K562 (cell line): ENCODE measurements at places on chromosomes 12 and 14. TPM values are rescaled to one million over a fixed set of nuclear protein-coding genes. Genes with fewer than 3 reads are reported as not detected.

The CLEC4D gene
- polyA plus RNA-seq, result not detected in 2 replicates

- no peak for DNase-seq
- peaks cover 5% of the 10 kb centered on the region; the same call in 2 of the 3 replicates for H3K36me3 ChIP-seq
- no peak overlapping the region for H3K27ac ChIP-seq
- no peak overlapping the region for H3K4me3 ChIP-seq
- H3K4me1 ChIP-seq, result peaks cover 8% of the 10 kb centered on the region; the same call in 2 of the 3 replicates
Measured at GRCh38 chr12:98733667-98734350, 88.7 kb downstream of the APAF1 start.

The PAPLN gene
- polyA plus RNA-seq, result 3.5 and 5.5 TPM in 2 replicates

DNA sequence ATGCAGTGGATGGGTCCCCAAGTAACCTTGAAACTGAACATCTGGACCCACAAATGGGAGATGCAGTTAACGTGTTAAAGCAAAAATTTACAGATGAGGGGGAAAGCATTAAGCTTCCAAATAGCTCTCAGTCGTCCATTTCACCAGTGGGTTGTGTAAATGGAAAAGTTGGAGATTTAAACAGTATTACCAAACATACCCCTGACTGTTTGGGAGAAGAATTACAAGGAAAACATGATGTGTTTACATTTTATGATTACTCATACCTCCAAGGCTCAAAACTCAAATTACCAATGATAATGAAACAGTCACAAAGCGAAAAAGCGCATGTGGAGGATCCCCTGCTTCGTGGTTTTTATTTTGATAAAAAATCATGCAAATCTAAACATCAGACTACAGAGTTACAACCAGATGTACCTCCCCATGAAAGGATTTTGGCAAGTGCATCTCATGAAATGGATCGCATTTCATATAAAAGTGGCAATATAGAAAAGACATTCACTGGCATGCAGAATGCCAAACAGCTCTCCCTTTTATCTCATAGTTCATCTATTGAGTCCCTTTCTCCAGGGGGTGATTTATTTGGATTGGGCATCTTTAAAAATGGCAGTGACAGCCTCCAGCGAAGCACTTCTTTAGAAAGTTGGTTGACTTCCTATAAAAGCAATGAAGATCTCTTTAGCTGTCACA is 116.6 kb upstream of the NPAS3 start:
- no peaks in the 10 kb centered on the region for H3K36me3 ChIP-seq
- no peaks in the 10 kb centered on the region for H3K4me1 ChIP-seq
- DNase-seq, result no peak
- no peak overlapping the region for H3K4me3 ChIP-seq

GRCh38 chr12:90055071-90055470 is 346.4 kb upstream of the ATP2B1 start:
- H3K36me3 ChIP-seq, result no peaks in the 10 kb centered on the region
- H3K27ac ChIP-seq, result no peak overlapping the region
- H3K27me3 ChIP-seq, result no peaks in the 10 kb centered on the region
- H3K4me3 ChIP-seq, result no peak overlapping the region
